Caudate nucleus (tissue), 63 donors: ENCODE measurements at places on chromosomes 16 and 17.
A peak's percentile ranks its signal among the peaks of the same experiment; 100 is the strongest.

DNA sequence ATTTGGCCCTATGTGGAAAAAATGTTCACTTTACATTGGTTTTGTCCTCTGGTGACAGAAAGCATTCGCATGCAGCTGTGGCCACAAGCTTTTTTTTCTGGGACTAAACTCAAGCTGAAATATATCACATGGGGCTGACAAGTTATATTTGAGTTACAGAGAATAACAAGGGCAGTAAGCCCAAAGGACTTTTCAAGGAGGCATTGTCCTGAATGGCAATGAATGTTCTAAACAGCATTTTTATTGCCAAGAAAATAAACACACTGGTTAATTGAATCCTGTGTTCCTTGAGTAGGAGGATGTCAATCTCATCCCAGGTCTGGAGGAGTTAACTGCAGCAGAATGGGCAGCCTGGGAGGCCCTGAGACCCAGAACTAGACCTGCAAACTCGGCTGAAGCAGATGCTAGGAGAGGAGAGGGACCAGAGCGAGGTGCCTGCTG lies 114.5 kb downstream of the COPRS start:
- no peak for DNase-seq

GRCh38 chr16:89112377-89113151 lies 18.9 kb downstream of the ACSF3 start:
- DNase-seq, result no peak

DNA sequence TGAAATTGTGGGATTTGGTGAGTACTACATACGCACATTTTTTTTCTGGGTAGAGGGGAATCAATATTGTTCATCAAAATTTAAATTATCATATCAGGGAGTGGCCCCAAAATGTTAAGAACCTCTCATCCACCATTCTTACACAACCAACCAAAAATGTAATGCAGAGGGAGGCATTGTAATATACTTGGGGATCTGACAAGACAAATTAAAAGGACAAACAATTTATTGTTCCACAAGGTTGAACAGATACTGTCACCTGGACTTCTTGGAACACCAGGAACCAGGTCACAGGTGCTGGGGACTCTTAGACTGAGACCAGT lies 14.7 kb upstream of the HOXB9 start:
- no peak for DNase-seq

DNA sequence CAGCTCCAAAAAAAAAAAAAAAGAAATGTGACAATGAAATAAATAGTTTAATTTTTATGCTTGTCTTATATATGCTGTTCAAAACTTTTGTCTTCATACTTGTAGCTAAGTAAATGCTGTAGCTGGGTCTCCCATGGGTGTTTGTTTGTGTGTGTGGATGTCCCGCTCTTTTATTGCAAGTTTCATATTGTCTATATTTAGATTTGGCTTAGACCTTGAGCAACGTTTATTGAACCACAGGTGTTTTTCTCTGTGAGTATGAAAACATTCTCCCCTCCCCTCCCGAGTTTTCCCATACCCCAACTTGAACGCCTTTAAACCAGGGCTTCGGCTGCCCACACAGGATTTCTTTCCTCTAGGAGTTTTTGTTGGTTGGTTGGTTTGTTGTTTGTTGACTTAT lies 45.2 kb downstream of the MFSD11 start:
- no peak for DNase-seq

- no peak for DNase-seq
These were observed 22.6 kb downstream of the IST1 start for GRCh38 chr16:71917900-71918299.

DNA sequence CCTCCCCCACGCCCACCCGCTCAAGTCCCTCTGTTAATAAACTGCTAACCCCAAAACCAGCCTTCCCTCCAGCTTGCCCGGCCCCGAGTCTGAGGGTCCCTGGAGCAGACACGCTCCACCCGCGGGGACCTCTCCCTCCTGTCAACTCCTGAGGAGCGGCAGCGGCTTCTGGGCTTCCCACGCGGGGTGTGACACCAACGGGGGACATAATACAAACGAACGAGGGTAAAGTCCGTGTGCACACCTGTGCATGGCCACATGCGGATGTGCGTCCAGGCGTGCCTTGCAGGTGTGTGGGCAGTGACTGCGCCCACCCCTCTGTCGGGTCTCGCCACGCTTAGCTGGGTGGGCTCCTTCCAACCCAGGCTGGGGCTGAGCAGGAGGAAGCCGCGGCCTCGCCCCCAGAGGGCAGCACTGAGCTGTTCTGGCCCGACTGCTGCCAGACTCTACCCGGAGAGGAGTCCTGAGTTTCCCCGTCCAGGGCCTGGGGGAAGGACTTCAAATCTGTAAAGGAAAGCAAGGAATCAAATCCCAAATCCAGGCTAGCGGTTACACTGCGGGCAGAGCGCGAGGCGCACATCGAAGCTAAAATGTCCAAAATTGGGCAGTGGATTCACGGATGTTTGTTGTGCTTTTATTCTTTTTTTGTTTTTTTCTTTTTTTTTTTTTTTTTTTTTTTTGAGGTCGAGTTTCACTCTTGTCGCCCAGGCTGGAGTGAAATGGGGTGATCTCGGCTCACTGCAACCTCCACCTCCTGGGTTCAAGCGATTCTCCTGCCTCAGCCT lies 24.2 kb upstream of the KRT17 start:
- DNase-seq, result peak; percentile 67
